ENCODE measurements at places on chromosomes 4 and X. TPM values are rescaled to one million over a fixed set of nuclear protein-coding genes. Genes with fewer than 3 reads are reported as not detected.

GRCh38 chrX:24676403-24677024 is 17.2 kb upstream of the POLA1 start:
- DNase-seq, result no peak

GRCh38 chrX:123601437-123601836 is 131.4 kb downstream of the THOC2 start:
- DNase-seq, result no peak

DNA sequence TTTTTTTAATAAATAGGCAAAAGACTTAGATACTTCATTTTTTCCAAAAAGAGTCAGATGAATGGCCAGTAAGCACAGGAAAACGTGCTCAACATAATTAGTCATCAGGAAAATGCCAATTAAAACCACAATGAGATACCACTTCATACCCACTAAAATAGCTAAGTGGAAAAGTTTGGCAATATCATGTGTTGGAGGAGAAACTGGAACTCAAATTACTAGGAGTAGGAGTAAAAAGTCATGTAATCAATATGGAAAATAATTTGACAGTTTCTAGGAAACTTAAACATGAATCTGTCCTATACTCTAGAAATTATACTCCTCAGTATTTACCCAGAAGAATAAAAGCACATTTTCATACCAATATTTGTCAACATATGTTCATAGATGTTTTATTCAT is 449.8 kb downstream of the INPP4B start:
- DNase-seq, result no peak

GRCh38 chr4:75004755-75005668 is 72.1 kb downstream of the PARM1 start:
- no peak for DNase-seq

DNA sequence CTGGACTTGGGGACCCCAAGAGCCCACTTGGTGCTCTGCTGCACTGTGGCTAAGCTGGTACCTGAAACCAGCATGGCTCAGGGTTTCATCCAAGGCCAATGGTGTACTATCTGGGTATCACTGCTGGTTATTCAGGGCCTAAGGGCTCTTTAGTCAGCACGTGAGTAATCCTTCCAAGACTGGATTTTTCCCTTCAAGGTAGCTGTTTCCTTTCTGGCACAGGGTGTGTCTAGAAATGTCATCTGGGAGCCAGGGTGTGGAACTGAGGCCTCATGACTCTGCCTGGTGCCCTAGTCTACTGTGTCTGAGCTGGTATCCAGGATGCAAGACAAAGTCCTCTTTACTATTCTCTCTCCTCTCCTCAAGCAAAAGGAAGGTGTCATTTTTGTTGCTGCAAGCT is 99.0 kb upstream of the QRFPR start:
- DNase-seq, result no peak

GRCh38 chr4:147776716-147777115 is 44.8 kb downstream of the ARHGAP10 start:
- no peak for DNase-seq

DNA sequence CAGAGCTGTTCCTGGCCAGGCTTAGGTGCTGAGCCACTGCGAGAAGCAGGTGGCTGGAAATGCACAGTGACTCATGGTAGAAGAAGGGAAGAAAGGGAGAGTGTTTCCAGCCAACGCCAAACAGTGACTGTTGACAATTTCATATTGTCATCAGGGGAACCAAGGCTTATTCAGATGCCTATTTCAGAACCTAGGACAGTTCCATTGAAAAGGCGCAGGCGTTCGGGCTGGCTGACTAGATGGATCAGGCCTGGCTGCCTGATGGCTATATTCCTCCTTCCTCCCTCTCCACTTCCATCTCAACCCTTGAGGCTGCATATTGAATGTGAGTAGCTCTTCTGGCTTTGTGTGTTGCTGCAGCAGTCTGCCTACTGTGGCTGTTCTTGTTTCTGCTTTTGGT is 73.0 kb upstream of the FRMPD4 start:
- DNase-seq, result no peak

GRCh38 chr4:1153567-1154090 is 18.8 kb downstream of the SPON2 start:
- no peak for DNase-seq

DNA sequence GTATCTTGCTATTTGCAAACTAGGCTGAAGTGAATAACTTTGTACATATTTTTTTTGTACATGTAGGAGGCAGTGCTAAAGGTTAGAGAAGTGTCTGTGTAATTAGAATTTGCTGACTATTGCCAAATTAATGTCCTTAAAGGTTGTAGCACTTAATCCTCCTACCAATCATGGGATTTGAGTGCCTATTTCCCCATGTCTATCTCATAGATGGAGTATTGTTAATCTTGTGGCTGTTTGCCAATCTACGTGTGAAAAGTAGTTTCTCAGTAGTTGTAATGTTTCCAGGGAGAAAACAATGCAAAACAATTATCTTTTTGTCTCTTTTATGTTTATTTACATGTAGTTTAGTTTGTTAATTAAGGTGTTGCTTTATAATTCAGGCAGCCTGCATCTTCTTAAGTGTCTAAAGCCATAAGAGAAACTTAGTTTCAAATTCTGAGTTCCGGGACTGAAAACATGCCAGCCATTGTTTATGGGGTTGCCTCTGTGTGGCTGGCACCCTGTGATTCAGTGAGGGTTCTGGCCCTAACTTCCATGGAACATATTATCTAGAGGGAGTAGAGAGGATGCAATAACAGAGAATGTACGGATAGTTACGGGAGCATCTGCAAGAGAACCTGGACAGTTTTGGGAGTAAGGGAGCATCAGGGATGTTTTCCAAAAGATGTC is 142.4 kb downstream of the KLHL8 start:
- no peak for DNase-seq

GRCh38 chrX:23373129-23373804 is 38.6 kb downstream of the PTCHD1 start:
- peak; percentile 61 for DNase-seq

- no peak for DNase-seq
These were observed 95.6 kb downstream of the MAPK10 start for GRCh38 chr4:86264241-86264640.

- peak; percentile 1 for DNase-seq
These were observed 96.7 kb downstream of the ITM2A start for GRCh38 chrX:79270401-79270800.

- peak; percentile 67 for DNase-seq
These were observed 589.7 kb downstream of the SPRY1 start for GRCh38 chr4:123986268-123986798.

DNA sequence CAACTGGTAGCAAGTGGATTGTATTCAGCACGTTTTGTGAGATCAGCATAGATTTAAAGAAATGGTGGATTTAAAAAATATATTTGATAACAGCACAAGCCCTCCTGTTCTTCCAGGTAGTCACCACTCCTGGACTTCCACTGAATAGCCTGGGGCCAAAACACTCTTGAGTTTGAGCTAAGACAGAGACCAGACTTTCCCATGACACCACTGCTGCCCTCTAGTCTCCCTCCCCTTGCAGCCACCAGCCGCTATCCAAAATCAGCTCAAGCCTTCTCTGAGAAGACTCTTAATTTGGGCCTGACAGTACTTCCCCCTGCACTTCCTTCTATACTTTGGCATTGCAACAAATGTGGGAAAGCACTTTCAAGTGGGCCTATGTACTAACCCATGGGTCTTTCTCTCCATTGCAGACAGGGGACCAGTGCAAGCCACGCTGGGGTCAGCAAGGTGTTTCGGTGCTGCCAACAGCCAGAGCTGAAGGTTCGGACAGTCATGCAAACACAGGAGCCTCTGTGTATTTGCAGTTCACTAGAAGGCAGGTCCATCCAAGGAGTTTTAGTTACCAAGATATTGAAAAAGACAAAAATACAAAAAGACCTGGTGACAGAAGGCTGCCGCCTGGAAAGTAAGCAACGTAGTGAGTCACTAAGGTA is 40.5 kb upstream of the KLHL13 start:
- no peak for DNase-seq

DNA sequence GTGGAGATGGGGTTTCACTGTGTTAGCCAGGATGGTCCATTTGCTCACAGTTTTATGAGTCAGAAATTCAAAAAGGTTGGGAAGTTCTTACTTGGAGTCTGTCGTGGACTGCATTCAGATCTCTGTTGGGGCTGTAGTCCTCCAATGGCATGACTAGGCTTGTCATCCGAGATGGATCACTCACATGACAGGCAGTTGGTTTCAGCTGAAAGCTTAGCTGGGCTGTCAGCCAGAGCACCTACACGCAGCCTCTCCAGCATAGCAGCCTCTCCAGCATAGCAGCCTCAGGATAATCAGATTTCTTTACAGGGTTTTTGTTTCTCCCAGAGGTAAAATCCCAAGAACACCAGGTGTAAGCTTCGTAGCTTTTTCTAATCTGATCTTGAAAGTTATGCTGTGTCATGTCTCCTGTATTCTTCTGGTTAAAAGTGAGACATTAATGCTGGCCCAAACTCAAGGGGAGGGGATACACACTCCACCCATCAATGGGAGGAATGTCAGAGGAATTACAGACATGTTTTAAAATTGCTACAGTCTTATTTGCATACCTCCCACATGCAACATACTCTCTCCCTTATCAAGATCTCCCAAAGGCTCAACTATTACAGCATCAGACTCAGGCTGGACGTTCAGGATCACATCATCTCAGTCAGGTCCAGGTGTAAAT is 31.6 kb upstream of the SOD3 start:
- DNase-seq, result peak; percentile 86

DNA sequence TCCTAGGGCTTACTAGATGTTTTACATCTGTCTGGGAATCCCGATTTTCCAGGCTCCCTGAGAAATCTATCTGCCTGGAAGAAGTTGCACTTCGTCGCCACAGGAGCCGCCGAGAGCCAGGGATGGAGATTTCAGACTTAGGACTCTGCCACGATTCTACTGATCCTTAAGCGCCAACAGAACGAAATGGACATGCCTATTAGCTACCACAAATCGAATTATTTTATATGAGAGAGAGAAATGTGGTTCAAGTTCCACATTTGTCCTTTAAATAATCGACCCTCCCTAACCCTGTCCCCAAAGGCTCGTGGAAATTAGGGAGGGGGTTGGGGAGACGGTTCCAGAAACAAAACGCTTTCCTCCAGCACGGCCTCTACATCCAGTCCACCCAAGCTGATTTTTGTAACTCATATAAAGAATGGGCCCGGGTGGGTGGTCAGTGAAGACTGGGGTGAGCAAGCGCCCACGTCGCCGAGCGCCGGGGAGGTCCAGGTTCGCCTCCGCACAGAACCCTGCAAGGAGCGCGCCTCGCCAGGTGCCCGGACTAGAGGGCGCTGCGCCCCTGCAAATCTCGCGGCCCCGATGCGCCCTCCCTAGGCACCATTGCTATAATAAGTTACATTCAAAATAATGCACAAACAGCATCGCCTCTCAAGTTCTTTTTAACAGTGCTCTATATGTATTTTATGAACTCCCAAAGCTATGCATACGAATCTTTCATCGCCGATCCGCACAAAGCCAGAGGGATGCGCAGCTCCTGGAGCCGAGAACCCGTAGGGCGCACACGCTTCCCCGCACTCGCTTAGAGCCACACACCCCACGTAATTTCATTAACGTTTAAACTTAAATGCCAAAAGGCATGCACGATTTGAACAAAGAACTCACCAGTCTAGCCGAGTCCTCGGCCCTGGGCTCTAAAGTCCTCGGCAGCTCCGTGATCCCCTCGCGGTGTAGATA is 2.1 kb upstream of the FAT1 start:
- no peak for DNase-seq

- no peak for DNase-seq
These were observed 603.8 kb downstream of the RAPGEF2 start for GRCh38 chr4:159706704-159707103.

Gene STEEP1
- total RNA-seq, result 28.4 TPM

Gene TCEAL5
- not detected for total RNA-seq

Gene CXCL8
- 24.9 TPM for total RNA-seq

Gene HSPA4L
- 12.6 TPM for total RNA-seq

Gene RHOH
- not detected for total RNA-seq

Gene SEPTIN6
- 28.4 TPM for total RNA-seq

Gene TCEAL2
- 3.6 TPM for total RNA-seq

Gene SPINK2
- 4.4 TPM for total RNA-seq

Gene MAGEB2
- total RNA-seq, result not detected

Gene USP51
- 0.80 TPM for total RNA-seq

All from epithelial cell of proximal tubule (primary cell).